ENCODE measurements at places on chromosomes 2 and 18. TPM values are rescaled to one million over a fixed set of nuclear protein-coding genes. Genes with fewer than 3 reads are reported as not detected.

- DNase-seq: no peak
Observed at GRCh38 chr2:120177973-120178372, 45.2 kb downstream of the TMEM185B start.

Gene PIEZO2
- total RNA-seq: 342 TPM

Gene MAP3K19
- total RNA-seq: not detected

Gene MROH2A
- not detected for total RNA-seq

DNA sequence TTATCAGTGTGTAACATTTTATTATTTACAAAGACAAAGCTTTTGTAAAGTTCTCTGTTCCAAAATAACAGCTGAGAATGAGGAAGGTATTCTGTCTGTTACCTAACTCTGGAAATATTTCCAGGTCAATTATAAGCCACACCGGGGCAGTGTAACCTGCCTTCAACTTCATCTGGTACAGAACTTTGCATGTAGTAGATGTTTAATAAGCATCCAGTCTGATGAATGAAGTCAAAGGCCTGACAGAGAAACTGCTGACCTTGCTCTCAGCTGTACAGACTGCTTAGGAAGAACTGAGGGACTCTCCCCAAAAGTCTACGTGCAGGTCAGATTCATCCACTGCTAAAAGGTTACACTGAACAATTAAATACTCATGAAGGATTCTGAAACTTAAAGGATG is 43.3 kb downstream of the WDFY1 start:
- peak; percentile 35 for DNase-seq

Gene L3MBTL4
- total RNA-seq: 5.9 TPM

Gene CYP26B1
- 0.60 TPM for total RNA-seq

DNA sequence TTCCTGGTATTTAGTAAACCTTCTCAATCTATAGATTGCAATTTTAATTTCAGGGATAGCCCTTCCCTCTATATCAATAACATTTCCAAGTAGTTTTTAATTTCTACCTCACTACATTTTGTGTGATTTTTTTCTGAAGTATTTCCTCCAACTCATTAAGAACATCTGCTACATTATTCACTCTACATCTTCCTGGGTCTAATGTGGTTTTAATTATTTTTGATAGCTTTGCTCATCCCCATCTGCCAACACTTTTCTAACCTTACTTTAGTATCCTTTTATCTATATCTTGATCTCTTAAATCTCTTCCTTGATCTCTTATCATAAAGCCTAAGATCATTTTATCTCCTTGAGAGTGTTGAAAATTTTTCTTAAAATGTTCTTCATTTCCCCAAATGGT is 278.3 kb upstream of the CYP26B1 start:
- no peak for DNase-seq

DNA sequence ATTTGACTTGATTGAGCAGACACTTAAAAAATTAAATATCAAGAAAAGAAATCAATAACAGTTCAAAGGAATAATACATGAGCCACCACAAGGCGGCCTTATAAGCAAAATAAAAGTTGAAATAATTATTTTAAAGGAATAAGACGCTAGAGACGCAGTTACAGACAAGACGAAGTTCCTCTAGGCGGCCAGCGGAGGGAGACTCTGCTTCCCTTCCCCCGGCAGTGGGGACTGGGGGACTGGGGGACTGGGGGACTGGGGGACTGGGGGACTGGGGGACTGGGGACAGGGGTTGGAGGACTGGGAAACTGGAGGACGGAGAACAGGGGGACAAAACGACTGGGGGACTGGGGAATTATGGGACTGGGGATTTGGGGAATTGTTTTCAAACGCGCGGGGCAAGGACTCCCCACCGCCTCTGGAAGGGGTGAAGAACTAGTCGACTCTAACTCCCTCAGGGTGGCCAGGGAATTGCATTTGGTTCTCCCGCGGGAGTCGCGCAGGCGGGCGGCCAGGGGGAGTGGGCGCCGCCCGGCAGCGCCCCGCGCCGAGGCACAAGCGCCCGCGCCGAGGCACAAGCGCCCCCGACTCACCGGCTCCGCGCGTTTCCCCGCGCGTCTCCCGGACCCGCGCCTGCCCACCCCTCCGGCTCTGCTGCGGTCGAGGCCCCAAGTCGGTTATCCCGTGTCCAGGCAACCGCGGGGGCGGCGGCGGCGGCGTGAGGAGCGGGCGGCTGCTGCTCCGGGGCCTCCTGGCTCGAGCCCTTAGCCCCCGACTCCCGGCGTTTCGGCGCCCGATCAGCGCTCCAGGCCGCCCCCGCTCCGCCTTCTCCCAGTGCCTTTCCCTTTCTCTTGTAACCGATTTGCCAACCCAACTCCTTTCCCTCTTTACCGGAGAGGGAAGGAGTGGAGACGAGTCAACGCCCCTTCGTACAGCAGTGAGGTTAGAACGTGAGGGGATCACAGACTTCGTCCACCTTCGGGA is at the start of gene CCDC178:
Gene CCDC178, minus strand, starts transcription at position 662 of the 984 bp plus-strand sequence. CDS start 28,633 bp downstream, outside the sequence.
- peak; percentile 46 for DNase-seq

DNA sequence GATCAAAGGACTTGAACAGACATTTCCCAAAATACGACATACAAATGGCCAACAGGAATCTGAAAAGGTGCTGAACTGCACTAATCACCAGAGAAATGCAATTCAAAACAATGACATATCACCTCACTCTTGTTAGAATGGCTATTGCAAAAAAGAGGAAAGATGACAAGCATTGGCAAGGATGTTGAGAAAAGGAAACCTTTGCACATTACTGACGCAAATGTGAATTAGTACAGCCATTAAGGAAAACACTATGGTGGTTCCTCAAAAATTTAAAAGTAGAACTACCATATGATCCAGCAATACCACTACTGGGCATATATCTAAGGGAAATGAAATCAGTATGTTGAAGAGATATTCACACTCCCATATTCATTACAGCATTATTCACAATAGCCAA is 57.7 kb upstream of the ASPRV1 start:
- DNase-seq: no peak

Gene TNS1
- total RNA-seq: 45.8 TPM

- no peak for DNase-seq
Observed at GRCh38 chr2:7394195-7394594, 477.0 kb downstream of the RNF144A start.

Measured in dermis blood vessel endothelial cell (primary cell).